DND-41 (cell line): ENCODE measurements at places on chromosomes 6 and 20.

GRCh38 chr6:24933868-24934401 lies 1.8 kb downstream of the RIPOR2 start:
- no peak for DNase-seq

- no peak for DNase-seq
These were observed 119.7 kb downstream of the MYLK4 start for GRCh38 chr6:2630891-2631571.

DNA sequence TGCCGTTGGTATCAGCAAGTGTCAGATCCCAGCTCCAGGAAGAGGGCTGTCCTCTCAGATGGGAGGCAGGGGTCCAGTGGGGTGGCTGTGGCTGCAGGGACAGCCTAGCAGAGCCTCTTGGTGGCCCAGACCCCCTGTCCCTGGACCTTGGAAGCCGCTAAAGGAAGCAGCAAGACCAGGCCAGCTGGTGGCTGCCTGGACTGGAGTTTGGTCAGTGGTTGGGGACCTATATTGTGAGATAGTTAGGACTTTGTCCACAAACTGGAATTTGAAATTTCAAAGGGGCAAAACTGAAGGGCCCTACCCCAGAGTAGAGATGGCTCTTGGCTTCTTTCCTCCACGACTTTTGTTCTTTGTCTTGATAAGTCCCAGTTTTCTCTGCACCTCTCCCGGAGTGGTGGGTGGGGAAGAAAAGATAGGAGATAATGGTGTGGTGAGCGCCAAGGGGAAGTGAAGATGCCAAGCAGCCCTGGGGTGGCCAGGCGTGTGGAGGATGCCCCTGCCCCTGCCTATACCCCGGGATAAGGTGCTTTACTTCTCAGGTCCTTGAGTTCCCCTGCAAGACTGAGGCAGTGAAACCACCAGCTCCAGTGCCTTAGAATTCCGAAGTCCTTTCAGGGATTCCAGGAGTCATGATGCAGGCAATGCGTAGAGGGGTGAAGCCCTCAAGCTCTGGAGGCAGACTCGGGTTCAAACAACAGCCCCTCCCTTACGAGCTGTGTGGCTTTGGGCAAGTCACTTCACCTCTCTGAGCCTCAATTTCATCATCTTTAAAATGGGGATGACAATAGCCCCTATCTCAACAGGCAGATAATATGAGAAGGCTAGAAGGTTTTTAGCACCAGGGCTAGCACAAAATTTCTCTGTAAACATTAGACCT lies 40.2 kb downstream of the HNF4A start:
- no peak for DNase-seq

DNA sequence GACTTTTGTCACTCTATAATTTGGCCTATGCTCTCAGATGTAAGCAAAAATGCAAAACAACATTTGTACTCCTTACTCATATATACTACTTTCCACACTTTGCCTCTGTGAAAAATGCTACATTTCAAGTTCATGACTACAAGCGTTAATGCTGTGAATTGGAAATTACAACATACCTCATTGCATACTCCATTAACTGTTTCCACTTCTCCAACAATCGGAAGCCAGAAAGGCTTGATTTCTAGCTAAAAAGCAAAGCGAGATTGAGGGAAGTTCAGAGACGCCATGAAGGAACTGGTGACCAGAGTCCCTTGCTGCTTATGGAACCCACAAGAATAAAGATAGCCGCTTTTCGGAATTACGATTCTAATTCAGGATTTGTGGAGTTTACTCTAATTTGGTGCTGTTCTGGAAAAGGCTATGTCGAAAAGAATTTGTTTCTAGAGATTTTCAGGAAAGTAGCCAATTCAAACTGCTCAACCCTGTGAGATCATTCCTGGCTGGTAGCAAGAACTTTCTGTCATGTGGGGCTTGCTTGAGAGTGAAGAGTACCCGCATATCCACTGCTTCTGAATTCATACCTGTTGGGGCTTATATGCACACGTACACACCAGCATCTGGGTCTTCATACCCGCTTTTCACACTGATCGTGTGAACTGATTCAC lies 98.0 kb upstream of the CITED2 start:
- no peak for DNase-seq

DNA sequence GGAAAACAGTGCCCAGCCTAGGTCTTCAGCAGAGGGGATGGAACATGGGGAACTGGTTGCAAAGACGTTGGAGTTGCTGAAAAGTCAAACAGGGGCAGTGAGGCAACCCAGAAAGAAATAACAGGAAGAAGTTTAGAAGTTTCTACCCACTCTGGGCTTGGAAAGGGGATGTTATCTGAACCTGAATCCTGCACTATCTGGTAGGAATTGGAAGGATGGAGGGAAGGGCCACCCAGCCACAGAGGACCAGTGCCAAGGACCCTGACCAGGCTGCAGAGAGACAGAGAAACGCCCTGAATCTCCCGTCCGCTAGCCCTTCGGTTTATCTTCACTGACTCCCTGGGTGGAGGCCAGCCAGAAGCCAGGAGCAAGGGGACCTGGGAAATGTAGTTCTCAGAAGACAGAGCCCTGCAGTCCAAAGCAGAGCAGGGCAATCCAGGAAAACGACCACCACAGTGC lies 217.3 kb upstream of the RREB1 start:
- no peak for DNase-seq

DNA sequence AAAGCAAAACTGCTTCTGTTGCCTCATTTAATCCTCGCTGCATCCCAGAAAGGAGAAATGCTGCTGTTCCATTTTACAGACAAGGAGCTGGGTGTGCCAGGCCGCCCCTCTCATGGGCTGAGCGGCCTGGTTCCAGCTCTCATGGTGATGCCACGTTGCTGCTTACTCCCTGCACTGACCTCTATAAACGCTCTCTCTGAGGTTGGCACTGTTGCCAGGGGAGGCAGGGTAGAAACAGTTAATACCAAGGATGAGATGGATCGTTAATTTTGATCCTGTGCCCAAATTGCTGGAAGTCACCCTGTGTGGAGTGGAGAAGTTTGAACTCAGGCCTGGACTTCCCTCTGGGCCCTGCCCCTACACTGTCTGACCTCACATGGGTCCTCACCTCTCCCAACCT lies 25.6 kb downstream of the SIRPA start:
- no peak for DNase-seq

- DNase-seq, result peak; percentile 39
These were observed 26.3 kb upstream of the EPM2A start for GRCh38 chr6:145761584-145761983.

DNA sequence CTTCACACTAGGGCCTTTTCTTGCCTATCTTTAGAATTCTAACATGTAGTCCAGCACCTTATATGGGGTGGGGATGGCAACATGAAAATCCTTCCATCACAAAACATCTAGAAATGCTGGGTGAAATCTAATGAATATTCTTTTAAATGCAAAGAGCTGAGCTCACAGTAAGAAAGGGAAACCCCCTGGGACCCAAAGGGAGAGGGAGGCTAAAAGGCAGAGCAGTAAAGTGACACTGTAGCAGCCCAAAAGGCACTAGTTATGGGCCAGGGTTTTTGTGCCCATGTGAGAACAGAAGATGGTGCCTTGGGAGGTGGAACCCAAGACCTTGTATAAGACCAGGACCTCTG lies 66.7 kb downstream of the TRAM2 start:
- no peak for DNase-seq

DNA sequence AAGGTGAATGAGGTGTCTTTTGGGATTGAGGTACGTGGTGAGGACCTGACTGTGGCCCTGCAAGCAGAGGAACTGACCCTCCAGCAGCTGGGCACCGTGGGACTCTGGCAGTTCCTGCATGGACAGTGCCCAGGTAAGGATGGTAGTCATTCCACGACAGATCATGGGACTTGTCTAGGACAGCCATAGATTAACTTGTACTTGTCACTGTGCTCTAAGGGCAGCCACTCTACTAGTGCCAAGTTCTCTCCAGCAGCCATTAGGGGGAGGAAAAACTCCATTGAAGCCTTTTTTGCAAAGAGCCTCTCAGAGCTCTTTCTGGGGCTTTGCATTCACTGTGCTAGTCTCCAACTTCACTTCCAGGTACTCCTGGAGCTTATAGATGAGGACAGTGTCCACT lies 20.4 kb downstream of the TAF11 start:
- DNase-seq, result no peak

DNA sequence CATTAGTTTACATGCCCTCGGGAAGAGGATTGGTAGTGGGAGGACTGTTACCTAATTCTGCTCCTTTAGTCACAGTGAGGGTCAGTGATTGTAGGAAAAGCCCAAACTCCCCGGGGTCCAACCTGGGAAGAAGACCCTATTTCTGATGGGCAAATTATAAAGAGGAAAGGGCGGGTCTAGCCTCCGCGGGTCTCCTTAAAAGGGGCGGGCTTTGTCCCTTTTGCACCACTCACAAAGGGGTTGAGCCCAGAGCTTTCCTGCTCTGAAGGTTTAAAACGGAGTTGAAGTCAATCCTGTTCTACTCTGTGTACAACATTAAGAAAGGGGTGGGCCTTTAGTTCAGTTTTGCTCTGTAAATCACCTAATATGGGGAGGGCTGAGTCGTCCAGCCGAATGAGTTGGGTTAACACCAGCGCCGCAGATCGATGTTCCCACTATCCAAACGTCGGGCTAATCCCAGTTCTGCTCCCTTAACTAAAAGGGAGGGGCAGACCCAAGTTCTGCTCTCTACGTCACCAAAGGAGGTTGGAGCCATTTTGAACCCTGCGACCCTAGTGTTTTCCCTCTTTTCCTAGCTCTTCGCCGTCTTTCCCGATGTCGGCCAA lies 920 bp upstream of the RNF5 start:
- DNase-seq, result peak; percentile 66

DNA sequence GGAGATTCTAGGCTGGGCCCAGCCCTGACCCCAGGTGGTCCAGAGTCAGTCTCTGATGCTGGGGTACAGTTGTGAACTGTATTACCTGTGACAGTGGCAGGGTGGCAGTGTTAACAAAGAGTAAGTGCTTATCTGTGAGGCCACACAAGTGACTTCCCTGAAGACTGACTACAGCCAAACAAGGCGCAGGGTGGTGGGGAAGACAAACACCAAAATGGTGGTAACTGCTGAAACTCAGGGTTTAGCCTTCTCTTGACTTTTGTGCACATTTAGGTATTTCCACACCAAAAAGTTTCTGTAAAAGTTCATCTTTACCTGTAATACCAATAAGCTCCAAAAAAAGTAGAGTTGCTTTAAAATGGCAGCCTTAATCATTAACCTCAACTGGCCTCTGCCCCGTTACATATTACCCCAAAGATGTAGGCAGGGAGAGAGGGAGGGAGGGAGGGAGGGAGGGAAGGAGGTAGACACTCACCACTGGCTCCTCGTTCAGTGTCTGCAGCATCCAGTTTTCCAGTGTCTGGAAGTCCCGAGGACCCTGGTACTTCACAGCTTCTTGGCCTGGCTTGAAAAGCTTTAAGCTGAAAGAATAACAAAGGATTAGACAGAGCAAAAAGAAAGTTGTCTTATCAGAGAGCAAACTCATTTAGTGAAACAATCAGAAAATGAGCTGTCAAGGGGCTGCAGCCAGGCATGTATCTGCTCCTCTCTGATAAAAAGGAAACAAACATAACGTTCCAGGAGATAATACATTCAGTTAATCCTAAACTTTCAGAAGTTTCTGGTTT lies 11.3 kb downstream of the TXNDC5 start:
- DNase-seq, result no peak

- no peak for DNase-seq
These were observed 9.8 kb downstream of the XRN2 start for GRCh38 chr20:21312813-21313474.

GRCh38 chr20:18405826-18406225 lies 61.0 kb downstream of the DZANK1 start:
- no peak for DNase-seq

- DNase-seq, result no peak
These were observed 189.9 kb upstream of the PRDM1 start for GRCh38 chr6:105896052-105896820.

- no peak for DNase-seq
These were observed 5.8 kb upstream of the ATXN1 start for GRCh38 chr6:16766836-16767745.

- no peak for DNase-seq
These were observed 16.2 kb downstream of the LATS1 start for GRCh38 chr6:149701714-149702113.

DNA sequence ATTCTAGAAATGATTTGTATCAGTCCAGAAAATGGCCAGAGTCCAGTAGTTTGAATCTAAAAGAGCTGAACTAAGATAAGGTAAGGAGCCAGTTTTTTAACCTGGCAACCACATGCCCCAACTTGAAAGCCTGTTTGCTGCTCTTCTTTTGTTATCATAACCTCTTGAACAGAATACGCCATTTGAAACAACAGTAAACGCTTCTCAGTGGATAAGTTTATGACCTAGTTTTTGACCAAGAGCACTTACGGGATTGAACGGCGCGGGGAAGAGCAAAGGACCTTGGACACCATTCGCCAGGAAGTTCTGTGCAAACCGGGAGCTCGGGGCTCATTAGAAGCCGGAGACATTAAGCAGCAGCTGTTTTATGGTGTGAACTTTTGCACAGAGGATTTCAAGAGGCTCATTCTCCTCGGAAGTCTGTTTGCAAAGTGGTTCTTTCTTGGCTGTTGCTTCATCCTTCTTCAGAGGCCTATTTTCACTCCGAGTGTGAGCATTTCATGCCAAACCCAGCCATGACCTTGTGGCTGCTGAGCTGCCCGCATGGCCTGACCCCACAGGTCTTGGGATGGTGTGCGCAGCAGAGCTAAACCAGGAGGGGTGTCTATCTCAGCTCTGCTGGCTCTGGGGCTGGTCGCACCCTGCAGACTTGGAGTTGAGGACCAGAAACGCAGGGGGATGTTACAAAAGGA lies 215.1 kb downstream of the SOX4 start:
- no peak for DNase-seq

- no peak for DNase-seq
These were observed 538.6 kb upstream of the MARCKS start for GRCh38 chr6:113318575-113318917.

- no peak for DNase-seq
These were observed 28.3 kb downstream of the PREX1 start for GRCh38 chr20:48799328-48800105.

DNA sequence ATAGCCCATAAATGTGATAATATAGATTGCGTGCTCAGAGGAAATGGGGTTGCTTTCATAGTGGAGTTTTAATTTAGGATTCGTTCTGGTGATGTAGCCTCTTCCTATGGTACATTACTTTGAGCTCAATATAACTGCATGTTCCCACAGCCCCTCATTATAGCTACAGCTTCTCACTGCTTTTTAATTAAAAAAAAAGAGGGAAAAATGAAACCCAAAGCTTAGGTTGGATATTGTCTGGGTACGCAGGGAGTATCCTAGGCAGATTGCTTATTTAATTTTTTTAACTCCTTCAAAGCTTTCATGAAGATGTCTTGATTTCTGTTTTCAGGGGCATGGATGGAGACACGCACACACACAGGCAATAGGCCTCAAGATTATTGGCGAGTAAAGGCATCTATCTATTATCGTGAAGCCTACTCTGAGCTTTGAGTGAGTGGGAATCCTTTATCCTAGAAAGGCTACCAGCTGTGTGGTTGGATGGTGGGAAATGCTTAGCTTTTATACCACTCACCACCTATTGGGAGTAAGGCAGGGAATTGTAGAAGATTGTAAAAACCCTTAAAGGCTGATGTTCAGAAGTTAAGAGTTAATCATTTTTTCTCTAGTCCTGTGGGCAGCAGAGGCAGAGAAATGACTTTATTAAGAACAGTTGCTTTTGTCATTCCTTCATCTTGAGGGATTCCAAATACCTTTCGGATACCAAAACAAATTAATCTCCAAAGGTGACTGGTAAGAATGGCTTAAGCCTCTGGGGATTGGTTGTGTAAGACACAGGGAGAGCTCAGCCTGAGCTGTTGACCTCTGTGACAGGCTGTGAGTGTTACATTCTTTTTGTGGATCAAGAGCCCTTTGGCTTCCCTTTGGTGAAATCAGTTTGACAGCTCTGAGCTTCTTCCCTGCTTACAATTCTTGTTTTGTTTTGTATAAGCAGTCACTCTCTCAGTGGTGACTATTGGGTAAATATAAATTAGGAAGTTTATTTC lies 33.4 kb downstream of the CTNNBL1 start:
- no peak for DNase-seq
